ENCODE measurements at places on chromosomes 3 and 15. TPM values are rescaled to one million over a fixed set of nuclear protein-coding genes. Genes with fewer than 3 reads are reported as not detected.

COX17 gene
- 11.4 TPM for total RNA-seq

MYO1E gene
- total RNA-seq = 444 TPM

GMNC gene
- total RNA-seq = not detected

SPTBN5 gene
- 0.35 TPM for total RNA-seq

RABL3 gene
- total RNA-seq = 42.7 TPM

C3orf85 gene
- total RNA-seq = not detected

DNA sequence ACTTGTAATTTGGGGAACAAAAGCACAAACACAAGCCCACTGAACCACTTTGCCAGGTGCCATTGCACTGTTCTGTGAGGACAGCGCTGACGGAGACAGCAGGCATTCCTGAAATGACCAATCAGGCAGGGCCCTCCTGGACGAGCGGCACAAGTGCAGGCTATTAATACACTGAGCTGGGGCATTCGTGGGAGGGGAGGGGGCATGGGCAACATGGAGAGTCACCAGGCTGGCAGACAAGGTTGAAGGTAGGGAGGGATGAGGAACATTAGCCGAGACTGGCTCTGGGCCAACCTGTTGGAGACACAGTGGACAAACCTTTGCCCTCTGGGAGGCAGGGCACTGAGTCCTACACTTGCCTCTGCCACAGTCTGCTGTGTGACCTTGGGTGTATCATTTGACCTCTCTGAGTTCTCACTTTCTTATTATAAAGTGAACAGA, 45.6 kb downstream of the NOX5 start:
- DNase-seq = no peak

GRCh38 chr3:194141415-194142155, 5.6 kb downstream of the HES1 start:
- peak; percentile 92 for DNase-seq

DNA sequence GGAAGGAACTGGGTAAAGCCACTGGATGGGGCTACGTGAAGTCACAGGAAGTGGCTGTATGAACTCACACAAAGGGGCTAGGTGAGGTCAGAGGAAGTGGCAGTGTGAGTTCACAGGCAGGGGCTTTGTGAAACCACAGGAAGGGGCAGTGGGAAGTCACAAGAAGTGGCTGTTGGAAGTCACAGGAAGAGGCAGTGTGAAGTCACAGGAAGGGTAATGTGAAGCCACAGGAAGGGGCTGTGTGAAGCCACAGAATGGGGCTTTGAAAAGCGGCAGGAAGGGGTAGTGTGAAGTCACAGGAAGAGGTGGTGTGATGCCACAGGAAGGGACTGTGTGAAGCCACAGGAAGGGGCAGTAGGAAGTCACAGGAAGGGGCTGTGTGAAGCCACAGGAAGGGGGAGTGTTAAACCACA, 34.6 kb downstream of the GASK1A start:
- DNase-seq = no peak

DNA sequence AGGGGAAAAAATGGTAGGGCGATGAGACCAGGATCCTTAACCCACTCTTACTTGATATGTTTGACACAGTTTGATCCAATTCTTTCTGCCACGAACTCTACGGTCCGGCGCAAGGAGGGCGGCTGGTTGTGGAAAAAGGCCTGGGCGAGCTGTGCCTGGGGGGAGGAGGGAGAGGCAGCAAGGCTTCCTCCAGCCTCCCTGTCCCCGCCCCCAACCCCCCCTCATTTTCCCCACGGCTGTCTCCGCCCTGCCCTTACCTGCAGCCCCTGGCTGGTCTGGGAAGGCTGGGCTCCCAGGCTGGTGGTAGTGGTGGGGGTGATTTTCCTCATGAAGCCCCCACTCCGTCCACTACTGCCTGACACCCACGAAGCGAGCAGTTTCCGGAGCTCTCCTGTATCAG, 8.0 kb downstream of the CDAN1 start:
- no peak for DNase-seq

DNA sequence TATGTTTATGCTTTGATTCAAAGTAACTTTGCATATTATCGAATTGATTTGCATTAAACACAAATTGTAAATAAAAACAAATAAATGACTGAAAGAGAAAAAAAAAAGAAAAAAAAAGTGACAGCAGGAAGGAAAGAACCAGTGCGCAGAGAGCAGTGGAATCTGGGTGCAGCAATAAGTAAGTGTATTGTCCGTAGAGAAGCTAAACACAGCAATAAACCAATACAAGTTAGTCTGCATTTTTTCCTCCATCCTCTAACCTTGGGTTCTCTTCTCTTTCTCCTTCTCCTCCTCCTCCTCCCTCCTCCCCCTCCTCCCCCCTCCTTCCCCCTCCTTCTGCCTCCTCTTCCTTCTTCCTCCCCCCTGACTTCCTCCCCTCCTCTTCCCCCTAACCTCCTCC, 18.3 kb upstream of the ARL8B start:
- no peak for DNase-seq

- DNase-seq = no peak
Measured at GRCh38 chr3:181461381-181461780, 250.3 kb upstream of the SOX2 start.

- peak; percentile 15 for DNase-seq
Measured at GRCh38 chr15:70324001-70324974, 226.6 kb upstream of the TLE3 start.

DNA sequence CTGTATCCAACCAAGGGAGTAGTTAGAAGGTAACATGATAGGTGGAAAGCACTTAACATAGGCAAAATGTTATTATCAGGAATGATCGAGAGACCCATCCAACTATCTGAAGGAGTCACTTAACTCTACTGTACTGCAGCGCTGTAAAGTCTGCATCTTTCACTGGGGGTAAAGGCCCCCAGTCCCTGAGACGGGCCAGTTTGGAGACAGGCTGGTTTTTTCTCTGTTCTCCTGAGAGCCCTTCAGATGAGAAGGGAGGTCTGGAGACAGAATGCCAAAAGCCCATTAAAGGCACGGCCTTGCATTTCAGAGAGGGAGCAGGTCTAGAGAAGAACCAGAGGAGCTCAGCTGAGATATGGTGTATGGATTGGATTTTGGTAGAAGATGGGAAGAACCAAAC, 71.3 kb upstream of the CGNL1 start:
- no peak for DNase-seq

- no peak for DNase-seq
Measured at GRCh38 chr3:44522494-44522933, 32.5 kb upstream of the ZKSCAN7 start.

GRCh38 chr15:33204926-33205325, 10.4 kb upstream of the FMN1 start:
- DNase-seq = no peak

- DNase-seq = no peak
Measured at GRCh38 chr15:38576837-38577236, 12.2 kb upstream of the RASGRP1 start.

DNA sequence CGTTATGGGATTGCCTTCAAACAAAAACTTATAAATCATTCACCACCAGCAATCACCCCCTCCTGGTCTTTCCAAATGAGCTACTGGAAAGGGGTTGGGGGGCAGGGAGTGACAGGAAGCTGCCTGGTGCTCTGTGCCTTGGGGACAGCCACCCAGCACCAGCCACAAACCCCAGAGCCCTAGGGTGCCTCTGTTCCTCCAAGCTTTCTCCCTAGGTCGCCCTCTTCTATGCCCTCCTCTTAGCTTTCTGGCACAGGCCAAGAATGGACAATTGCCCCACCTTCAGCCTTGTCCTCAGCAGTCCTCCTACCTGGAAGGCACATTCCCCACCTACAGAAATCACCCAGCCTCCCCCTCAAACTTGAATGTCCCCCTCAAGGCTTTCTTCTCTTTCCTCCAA, 3.3 kb downstream of the OXTR start:
- no peak for DNase-seq

DNA sequence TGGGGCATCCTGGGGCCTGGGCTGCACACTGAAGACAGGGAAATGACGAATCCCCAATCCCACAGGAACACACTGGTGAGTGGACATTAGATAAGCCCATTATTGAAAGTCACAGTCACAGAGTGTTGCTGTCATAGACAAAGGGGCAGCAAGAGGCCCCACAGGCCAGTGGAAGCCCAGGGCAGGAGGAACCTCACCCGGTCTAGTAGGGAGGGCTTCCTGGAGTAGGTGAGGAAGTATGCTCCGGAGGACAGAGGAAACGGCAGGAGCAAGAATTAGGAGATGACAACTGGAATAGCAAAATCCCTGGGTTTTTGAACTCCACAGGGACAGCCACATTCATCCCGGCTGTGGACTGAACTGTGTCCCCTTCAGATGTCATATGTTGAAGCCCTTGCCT, 101.2 kb downstream of the TPRA1 start:
- DNase-seq = no peak
